ENCODE measurements at places on chromosomes 7 and 10.

- no peak for DNase-seq
These were observed 65.7 kb downstream of the EXOC6 start for GRCh38 chr10:92913973-92914372.

GRCh38 chr7:157925383-157925875, 588.6 kb downstream of the DNAJB6 start:
- DNase-seq, result no peak

DNA sequence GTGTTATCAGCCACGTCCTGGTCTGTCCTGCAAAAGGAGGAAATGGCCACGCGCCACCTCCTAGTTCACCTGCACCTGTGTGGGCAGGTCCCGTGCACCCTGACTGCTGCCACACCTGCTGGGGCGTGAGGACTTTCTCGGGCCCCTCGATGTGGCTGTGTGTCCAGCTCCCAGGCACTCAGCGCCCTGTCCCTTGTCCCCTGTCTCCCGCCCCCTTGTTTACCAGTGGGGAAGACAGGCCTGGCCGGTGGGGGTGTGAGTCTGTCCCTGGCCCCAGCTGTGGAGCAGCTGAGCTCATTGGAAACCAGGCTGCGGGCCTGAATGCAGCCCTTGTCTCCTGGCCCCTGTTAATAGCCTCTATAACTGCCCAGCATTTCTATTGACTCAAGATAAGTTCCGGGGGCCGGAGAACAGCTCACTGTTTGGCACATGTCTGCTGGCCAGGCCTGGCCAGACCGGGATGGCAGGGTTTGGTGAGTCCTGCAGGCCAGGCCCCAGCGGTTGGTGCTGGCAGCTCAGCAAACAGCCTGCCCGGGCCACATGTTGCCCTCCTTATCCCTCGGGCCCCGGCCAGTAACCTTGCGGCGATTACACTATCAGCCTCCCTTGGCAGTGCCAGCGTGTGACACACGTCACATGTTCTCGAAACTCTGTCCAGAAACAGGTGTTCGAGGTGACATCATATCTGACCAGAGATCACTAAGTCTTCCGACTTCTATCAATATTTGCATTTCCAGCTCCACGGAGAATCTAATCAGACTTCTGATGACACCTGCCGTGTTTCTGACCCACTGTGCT, 52.1 kb downstream of the FOXL3 start:
- no peak for DNase-seq

- no peak for DNase-seq
These were observed 20.8 kb downstream of the SLC26A5 start for GRCh38 chr7:103425177-103425576.

DNA sequence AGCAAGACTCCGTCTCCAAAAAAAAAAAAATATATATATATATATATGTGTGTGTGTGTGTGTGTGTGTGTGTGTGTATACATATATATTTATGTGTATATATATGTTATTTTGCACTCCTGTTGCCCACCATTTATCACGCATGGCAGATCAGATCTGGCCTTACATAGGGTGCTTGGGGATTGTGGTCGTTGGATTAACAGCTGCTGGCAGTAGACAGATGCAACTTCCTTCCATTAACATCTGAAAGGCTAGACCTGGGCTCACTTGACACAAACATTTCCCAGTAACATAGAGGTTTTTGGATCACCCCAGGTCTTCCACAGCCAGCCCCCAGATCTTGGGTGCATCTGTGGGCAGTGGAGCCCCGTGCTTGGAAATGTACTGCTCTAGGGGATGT, 40.8 kb upstream of the DLD start:
- no peak for DNase-seq

- DNase-seq, result no peak
These were observed 166.6 kb upstream of the KLF14 start for GRCh38 chr7:130900471-130901076.

DNA sequence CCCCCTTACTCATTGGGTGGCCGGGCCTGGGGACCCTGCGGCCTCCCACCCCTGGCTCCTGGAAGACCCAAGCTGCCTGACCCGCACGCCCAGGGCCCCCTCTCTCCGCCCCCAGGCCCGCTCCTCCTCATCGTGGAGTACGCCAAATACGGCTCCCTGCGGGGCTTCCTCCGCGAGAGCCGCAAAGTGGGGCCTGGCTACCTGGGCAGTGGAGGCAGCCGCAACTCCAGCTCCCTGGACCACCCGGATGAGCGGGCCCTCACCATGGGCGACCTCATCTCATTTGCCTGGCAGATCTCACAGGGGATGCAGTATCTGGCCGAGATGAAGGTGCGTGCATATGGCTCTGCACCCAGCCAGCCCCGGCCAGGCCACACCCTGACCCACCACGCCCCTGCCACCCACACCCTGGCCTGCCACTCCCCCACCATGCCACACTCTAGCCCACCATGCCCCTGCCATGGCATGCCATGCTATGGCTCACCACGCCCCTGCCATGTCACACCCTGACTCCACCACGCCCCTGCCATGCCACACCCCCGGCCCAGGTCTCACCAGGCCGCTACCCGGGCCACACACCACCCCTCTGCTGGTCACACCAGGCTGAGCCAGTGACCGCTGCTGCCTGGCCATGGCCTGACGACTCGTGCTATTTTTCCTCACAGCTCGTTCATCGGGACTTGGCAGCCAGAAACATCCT, 18.7 kb upstream of the CSGALNACT2 start:
- DNase-seq, result no peak

DNA sequence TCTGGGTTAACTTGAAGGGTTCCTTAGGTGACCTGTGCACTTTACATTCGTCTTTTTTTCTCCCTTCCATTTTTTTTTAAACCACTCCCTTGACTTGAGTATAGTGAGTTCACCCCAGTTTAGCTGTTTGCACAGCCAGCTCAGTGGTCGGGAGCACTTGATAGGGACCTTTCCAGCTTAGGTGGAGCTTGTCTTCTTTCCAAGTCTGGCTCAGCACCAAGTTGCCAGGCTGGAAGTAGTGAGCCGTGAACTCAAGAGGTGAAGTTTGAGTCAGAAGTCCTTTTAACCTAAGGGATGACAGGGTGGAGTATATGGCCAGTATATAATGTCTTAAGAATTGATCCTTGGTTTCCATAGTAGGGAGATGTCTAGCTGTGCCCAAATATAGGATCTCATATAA, 7.2 kb downstream of the DNAH11 start:
- no peak for DNase-seq

DNA sequence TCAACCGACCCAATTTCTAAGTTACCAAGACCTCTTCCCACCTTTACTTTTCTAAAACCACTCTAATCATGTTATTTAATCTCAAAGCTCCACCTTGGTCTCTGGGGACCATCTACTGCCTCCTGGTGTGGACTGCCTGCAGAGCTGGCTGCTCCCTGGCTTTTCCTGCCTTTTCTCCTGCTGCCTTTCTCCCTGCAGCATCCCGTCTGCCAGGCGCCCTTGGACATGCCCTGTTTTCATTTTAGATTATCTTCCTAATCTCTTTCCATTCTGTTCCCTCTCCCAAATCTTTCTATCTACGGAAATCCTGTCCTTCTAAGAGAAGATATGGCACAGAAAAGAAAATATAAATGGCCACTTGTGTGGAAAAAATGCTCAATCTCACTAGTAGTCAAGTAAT, 23.1 kb downstream of the TCAF1 start:
- no peak for DNase-seq

GRCh38 chr10:126160571-126160970, 227.7 kb downstream of the ADAM12 start:
- DNase-seq, result no peak

- no peak for DNase-seq
These were observed 37.3 kb upstream of the SLC29A3 start for GRCh38 chr10:71281646-71282322.

DNA sequence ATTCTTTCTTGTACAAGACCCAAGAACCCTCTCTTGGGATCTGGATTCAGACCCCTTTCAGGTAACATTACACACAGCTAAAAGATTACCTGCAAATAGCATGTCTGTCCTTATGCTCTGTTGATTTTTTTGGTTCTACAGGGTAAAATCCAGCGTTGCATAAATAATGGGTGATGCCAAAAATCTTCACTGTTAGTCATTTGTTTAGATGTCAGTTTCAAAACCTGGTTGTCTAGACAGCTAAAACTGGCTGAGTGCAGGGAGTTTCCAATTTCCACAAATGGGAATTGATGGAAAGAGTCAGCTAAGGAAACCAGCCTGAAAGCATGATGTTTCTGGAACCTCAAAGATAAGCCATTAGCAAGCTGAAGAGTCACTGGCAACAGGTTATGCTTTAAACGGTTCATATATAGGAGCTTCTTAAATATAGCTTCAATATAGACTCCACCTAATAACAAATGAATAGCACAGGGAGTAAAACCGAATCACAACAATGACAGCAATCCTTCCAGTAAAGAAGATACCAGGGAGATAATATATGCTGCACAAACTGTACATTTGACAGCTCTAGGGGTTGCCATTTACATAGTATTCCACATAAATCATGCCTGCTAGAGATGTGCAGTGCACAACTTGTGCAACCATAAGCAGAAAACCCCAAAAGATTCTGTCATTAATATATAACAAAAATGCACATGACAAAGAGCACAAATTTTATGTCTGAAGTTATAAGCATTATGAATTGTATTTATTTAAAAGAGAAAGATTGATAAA, 20.4 kb downstream of the CCDC71L start:
- DNase-seq, result no peak

DNA sequence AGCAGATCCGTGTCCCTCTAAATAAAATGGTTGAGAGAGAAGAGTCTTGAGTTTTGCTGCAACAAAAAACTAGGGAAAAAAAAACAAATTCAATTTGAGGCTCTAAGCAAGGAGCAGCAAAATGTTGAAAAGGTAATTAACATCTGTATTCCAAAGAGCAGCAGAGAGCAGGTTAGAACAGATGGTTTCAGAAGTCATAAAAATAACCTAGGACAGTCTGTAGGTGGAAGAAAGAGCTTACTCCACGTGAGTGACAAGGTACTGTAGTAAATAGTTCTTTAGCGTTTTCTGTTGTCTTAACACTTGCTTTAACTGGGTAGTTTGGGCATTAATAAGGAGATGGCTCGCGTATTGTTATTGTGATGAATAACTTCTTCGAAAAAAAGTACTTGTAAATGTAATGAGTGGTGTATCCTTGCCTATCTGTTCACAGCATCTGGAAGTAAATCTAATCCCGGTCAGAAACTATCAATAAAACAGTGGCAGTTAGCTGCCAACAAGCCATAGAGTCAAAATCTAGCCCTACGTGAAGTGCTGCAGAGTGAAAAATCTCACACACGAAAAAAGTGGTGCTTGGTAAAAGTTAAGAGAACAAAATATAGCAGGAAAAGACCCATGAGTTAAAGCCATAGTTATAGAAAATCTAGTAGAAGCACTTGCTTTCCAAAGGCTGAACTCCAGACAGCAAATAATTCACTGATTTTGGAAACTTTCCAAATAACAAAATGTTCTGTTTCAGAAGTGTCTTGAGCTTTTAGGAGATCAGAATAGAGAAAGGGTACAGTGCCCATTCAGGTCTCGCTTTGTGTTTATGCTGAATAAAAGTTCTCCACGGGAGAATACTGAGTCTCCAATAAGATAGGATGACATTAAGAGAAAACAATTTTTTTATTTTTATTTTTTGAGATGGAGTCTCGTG, 49.3 kb upstream of the PARD3 start:
- no peak for DNase-seq

DNA sequence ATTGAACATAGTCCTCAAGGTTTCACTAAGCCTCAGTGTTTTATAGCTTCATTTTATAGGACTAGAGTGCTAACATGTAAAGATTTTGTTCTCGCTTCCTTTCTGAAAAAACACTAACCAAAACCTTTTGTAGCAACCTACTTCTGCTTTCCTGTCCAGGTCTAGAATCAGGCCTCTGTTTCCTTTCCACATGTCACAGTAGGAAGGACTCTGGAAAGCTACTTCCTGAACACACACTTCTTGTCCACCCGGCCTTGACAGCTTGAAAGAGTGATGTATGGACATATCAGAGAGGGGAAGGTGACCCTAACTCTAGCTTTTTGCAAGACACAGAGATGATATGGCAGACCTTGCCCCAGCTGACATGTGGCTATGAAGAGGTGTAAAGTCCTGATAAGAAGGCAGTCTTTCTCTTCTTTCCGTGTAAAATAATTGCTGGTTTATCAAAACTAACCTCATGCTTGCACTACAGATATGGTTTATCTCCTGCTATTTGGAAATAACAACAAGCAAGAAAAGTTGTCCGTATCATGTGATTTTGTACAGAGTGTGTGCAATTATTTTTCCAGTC, 175.4 kb downstream of the SKAP2 start:
- no peak for DNase-seq

GRCh38 chr7:1224086-1224716, 8.5 kb upstream of the UNCX start:
- DNase-seq, result no peak

GRCh38 chr10:22370320-22370719, 25.0 kb downstream of the SPAG6 start:
- no peak for DNase-seq

DNA sequence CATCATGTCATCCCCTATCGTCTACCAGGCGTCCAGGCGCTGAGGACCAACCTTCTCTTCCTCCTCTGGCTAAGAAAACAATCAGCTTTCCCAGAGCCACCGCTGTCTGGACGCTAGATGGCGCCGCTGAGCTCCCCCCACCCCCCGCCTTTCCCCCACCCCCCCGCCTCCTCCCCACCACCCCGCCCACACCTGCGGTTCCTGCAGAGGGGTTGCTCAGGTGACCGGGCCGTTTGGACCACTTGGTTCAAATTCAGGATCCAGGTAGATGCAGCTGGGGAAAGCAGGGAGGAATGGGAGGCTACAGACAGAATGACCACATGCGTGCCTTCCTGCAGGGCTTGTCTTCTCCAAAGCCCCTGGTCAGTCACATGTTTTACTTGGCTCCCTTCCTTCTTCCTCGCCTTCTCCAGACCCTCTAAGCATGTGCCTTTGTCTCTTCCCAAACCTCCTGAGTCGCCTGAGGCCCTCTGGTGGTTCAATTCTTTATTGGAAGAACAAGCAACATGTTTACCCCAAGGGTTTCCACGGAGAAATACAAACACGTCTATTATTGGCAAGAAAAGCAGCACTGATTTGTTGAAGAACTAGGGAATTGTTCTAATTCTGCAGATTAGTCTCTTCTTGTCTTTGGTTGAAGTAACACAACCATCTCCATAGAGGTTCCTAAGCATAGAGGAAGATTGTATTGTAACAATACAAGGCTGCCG, 24.7 kb downstream of the AOC1 start:
- DNase-seq, result peak; percentile 46

DNA sequence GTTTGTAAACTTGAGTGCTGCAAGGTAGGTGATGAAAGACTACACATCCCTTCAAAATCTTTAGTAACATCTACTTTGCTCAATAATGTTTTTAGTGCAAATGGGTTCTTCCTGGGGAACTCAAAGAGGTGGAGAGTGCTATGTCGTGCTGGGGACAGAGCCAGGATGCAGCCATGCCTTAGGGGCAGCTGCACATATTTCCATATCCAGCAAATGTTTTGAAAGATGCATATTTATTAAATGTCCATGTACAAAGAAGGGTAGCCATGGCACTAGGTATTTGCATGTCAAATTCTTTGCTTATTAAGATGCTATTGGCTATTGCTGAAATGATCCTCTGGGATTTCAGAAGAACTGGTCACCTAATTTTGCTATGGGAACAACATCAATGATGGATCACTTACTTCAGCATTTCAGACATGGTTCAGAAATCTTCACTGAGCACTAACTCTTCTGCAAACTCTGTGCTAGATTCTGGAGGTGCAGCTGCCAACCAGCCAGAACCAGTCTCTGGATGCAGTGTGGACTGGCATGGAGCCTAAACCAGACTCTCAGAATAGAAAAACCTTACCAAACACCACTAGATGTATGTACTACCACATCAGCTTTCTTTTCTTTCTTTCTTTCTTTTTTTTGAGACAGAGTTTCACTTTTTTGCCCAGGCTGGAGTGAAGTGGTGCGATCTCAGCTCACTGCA, 31.7 kb upstream of the DNMBP start:
- no peak for DNase-seq
